NCI-H1105 treated with DMSO at 0.1 percent for 48 hours (cell line): ENCODE measurements at places on chromosomes 16 and 17.

DNA sequence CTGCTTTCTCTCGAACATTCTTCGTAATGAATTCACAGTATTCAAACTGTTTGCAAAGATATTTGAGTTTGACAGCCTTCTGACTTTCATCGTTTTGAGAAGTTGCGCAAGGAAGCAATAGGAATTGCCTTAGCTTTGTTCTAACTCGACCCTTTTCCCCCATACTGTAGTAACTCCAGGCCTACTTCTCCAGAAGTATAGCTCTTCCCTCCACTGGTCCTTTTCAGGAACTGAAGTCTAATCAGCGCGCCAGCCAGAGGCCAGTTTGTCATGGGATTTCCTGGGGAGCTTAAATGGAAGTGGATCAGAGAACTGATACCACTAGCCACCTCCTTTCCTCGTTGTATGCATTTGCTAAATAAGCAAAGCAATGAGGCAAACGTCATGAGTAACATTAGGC is 27.9 kb downstream of the CDR2 start:
- no peak for DNase-seq

DNA sequence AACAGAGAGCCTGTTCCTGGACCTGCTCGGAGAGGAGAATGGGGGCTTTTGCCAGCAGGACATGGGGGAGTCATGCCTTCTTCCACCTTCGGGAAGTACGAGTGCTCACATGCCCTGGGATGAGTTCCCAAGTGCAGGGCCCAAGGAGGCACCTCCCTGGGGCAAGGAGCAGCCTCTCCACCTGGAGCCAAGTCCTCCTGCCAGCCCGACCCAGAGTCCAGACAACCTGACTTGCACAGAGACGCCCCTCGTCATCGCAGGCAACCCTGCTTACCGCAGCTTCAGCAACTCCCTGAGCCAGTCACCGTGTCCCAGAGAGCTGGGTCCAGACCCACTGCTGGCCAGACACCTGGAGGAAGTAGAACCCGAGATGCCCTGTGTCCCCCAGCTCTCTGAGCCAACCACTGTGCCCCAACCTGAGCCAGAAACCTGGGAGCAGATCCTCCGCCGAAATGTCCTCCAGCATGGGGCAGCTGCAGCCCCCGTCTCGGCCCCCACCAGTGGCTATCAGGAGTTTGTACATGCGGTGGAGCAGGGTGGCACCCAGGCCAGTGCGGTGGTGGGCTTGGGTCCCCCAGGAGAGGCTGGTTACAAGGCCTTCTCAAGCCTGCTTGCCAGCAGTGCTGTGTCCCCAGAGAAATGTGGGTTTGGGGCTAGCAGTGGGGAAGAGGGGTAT is 39.3 kb upstream of the IL21R start:
- DNase-seq: no peak

GRCh38 chr17:73589363-73589980 is 54.8 kb downstream of the SDK2 start:
- DNase-seq: peak; percentile 81

- DNase-seq: no peak
Observed at GRCh38 chr17:13884347-13884746, 185.0 kb upstream of the COX10 start.

DNA sequence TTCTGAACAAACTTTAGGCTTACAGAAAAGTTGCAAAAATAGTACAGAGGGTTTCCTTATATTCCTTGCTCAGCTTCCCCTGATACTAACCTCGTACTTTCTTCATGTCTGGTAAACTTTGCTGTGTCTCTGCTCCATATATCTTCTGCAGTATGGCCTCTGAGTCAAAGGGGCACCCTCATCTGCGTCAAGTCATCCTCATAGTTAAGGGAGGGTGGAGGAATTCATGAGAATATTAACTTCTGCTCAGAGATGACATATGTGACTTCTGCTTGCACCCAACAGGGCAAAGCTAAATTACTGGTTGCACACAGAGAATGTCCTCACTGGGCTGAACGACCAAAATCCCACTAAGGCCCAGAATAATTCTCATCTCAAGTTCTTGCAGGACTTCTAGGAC is 4.3 kb upstream of the CCL7 start:
- DNase-seq: no peak

DNA sequence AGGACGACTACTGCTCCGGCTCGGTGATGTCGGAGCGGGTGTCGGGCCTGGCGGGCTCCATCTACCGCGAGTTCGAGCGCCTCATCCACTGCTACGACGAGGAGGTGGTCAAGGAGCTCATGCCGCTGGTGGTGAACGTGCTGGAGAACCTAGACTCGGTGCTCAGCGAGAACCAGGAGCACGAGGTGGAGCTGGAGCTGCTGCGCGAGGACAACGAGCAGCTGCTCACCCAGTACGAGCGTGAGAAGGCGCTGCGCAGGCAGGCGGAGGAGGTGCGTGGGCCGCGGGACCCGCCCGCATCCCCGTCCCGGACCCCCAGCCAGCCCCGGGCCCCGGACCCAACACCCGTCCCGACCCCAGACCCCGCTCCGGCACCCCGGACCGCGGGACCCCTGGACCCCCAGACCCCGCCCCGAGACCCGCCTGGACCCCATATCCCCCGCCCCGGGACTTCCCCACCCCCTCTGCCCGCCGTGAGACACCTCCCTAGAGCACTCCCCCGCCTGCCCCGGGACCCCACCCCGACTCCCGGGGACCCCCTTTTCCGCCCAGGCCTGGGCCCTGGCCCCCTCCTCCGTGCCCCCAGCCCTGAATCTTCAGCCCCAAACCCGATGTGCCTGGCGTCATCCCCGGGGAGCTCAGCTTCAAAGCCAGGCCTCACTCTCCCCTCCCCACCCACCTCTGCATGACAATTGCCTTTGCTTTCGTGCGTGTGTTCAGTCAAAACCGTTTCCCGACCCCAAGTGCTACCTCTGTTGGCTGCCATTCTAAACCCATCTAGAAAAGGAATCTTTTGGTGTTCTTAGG is 594 bp downstream of the MAPK8IP3 start:
- DNase-seq: no peak

DNA sequence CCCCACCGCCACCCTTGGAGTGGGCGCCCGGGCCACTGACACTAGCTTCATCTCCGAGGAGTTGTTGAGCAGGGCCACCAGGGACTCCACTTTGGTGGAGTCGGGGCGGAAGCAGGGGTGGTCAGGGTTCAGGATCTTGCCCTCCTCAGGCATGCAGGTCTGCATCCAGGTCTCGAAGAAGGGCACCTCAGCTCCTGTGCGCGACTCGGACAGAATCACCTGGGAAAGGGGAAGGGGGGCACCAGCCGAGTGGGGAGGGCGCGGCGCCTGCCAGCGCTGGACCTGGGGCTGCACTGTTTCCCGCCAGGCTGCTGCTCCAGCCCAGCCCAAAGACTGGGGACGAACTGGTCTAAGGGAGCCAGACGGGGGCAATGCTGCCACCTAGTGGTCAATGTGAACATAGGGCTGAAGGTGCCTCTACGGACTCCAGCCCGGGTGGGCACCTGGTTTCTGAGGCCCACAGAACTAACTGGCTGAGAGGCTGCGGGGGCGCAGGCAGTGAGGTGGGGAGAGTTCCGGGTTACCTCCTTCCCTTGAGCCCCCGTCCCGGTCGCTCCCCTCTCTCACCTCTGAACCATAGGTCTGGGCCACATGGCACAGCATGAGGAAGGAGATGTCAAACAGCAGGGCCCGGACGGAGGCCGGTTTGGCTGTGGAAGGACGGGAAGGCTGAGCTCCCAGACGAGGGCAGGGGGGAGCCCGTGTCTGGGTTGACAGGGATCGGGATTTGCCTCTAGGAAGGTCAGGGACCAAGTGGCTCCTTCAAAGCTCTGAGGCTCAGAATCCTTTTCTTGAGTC is 11.8 kb downstream of the CSF3 start:
- peak; percentile 34 for DNase-seq

DNA sequence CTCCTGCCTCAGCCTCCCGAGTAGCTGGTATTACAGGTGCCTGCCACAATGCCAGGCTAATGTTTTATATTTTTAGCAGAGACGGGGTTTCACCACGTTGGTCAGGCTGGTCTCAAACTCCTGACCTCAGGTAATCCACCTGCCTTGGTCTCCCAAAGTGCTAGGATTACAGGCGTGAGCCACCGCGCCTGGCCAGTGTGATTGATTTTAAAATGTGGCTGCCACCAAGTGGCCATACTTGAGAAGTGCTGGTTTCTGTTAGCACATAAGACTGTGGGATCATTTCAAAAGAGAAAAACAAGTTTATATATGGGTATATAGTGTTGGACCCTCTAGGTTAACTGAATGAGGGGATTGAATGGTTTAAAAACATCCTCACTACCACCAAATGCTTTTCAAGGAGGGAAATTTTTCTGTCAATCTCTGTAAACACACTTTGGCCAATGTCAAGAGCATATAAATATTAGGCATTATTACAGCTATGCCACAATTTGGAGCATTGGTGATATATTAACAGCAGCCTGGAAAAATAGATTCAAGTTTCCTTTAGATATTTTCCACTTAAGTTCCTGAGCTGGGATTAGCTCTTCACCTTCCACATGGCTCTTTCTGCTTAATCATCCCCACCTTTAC is 13.5 kb upstream of the DHRS13 start:
- peak; percentile 22 for DNase-seq

GRCh38 chr17:42773290-42774035 is at the start of gene VPS25:
Gene VPS25, plus strand, starts transcription at chr17:42773449. Its CDS starts 27 bp downstream, at chr17:42773476.
- peak; percentile 70 for DNase-seq

- DNase-seq: no peak
Observed at GRCh38 chr17:31147507-31148202, 52.9 kb downstream of the NF1 start.

DNA sequence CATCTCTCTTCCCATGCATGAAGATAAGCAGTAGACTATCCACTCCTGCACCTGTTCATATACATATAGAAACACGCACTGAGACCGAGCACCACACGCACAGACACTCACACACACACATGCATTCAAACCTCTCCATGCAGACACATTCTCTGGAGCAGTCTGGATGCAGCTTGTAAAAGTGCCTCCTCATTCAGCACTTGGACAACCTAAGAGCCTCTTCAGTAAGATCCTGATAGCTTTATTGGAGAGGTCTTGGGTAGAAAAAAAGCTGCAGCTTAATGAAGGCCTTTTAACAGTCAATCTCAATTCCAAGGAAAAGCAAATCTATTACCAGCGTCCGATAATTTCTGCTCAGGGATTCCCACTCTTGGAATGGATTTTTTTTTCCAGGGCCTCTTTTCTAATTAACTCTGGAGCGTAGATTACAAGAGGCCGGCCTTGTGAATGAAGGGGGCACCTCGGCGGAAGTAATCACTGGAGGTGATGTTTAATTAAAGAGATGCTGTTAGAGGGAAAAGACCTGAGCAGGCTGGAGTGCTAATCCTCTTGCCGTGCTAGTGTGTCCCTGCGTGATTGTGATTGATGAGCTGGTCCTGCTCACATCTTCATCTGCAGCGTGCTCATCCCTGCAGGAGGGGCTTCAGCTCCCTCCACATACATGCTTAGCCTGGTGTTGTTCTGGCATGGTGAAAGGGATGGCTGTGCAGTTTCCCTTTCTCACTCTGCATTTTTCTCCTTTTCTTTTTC is 155.1 kb downstream of the RBFOX1 start:
- DNase-seq: no peak

GRCh38 chr17:38431346-38432145 is 3.3 kb downstream of the ARHGAP23 start:
- DNase-seq: no peak

DNA sequence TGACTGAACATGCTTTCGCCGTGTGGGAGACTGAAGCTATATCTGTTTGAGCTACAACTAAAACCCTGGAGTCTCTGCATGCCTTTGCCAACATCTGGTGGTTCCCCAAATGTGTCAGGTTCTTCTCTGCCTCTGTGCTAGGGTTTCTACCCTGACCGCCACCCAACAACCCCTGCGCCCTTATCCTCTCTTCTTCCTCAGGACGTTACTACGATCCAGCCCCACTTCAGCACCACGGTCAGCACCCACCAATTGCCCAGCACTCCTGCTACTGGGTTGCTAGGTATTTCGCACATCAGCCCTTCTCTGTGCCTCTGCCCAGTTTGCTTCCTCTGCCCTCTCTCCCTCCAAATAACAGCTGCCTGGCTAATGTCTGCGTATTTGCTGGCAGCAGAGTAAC is 106.3 kb upstream of the HSBP1 start:
- no peak for DNase-seq

DNA sequence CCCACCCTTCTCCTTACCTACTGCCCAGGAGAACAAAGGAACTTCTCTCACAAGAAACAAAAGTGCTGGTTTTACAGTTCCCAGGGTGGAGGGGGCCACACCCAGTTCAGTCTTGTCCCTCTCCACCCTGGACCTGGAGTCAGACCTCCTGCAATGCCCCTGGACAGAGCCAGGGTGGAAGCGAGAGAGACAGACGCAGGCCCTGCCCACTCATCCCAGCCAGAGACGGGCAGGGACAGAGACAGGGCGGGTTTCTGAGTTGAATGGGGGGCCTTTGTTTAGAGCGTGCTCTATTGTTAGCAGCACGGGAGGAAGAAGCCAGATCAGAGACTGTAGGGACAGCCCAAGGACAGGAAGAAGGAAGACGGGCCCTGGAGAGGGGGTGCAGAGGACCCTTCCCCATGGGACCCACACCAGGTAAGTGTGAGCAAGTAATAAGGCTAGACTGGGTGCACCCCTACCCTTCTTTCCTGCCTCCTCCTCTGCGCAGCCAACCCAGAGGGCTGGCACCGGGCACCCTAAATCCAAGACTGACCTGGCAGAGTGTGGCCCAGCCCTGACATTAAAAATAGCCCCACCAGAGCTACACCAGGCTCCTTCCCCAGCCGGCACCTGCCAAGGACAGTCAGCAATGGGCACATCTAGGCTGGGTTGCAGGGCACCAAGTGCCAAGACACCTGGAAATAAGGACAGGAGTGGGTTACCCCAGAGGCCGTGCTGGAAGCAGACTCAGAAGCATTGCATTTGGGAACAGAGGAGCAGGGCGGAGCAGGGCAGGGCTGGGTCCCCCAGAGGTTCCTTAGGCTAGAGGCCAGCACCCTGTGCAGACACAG is 10.9 kb downstream of the JUP start:
- no peak for DNase-seq

- no peak for DNase-seq
Observed at GRCh38 chr16:4604401-4604800, 10.3 kb downstream of the UBALD1 start.

GRCh38 chr16:67301080-67301782 is 21.9 kb downstream of the PLEKHG4 start:
- no peak for DNase-seq

DNA sequence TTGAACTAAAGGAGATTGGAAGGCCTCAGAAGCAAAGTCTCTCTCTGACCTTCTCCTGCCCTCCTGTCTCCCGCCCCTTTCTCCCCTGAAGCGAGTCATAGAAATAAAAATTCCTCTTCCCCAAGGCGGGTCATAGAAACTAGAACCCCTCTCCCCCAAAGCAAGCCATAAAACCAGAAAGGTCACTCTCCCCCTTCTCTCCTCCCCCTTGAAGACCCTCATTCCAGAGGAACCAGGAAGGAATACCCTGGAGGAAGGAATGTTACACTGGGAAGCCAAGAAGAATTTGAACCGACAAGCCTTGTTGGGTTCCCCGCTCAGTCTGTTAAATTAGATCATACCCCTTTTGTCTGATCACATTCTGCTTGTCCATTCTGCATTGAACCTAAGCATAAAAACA is 2.7 kb upstream of the GJC1 start:
- no peak for DNase-seq

GRCh38 chr17:13302983-13303382 is 285.2 kb upstream of the ELAC2 start:
- no peak for DNase-seq

GRCh38 chr16:85550953-85551924 is 61.9 kb upstream of the GSE1 start:
- no peak for DNase-seq
